ENCODE measurements at places on chromosomes 11 and 22.

DNA sequence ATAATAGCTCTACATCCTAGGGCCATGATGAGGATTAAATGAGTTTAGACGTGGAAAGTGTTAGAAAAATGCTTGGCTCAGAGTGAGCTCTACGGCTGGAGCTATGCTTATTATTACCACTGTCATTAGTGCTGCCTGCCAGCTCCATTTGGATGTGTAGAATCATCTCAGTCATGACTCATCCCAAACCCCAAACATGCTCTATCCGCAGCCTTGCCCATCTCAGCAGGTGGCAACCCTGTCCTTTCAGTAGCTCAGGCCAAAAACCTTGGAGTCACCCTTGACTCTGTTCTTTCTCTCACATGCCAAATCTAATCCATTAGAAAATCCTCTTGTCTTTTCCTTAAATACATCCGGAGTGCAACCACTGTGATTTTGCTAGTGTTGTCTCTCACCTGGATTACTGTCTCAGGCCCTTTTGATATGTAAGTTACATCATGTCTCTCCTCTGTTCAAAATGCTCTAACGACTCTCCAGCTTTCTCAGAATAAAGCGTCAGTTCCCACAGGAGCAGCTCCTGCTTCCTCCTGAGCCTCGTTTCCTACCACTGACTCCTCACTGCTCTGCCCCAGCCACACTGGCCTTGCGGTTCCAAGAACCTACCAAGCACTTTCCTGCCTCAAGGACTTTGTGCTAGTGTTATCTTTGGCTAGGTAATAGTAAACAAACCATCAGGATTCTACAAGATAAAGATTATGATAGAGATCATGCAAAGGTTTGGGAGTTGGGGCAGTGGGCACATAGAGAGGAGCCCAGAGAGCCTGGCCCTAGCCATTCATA lies 10.5 kb upstream of the CHRM1 start:
- DNase-seq, result no peak

DNA sequence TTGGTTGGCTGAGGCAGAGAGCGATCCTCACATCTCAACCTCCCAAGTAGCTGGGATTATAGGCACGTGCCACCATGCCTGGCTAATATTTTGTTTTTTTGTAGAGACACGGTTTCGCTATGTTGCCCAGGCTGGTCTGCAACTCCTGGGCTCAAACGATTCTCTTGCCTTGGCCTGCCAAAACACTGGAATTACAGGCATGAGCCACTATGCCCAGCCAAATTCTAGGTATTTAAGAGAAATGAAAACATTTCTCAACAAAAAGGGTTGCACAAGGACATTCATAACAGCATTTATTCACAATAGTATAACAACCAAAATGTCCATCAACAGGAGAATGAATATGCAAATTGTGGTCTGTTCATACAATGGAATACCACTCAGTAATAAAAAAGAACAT lies 31.7 kb upstream of the RBX1 start:
- DNase-seq, result no peak

GRCh38 chr11:109972939-109973338 lies 120.3 kb upstream of the ZC3H12C start:
- no peak for DNase-seq

- no peak for DNase-seq
These were observed 31.3 kb downstream of the SIK3 start for GRCh38 chr11:117066959-117067358.

DNA sequence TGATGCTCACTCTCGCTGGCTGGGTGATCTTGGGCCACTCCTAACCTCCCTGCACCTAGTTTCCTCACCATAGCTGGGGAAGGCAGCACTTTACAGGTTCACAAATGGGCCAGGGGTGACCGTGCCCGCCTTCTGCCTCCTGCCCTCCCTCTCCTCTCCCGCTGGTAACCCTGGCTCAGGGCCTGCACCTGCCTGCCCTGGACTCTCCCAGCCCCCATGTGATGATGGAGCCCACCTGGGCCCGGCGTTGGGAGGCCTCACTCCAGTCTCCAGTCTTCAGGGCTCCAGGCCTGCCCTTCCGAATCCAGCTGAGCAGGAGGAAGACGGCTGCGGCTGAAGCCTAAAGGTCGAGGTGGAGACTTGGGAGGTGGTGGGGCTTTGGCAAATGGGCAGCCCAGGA lies 152.9 kb downstream of the CACNA1I start:
- DNase-seq, result no peak

GRCh38 chr22:44642096-44642644 lies 59.8 kb upstream of the PRR5 start:
- no peak for DNase-seq

- no peak for DNase-seq
These were observed 17.6 kb downstream of the ALG12 start for GRCh38 chr22:49900441-49901230.

DNA sequence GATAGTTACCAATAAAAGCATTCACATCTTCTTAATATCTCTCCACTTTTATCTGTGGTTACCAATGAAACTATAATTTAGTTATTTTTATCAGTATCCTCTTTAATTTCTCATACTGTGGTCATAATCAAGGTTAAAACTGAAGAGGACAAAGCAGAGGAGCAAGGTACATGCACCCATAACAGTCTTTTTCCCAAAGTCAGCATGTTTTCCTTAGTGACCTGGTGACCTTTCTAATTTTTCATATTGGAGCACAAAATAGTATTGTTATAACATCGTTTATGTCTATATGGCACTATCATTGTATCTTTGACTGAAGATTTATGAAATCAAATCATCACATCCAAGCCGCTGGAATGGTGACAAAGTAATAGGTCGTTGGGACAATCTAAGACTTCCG lies 51.5 kb upstream of the CHORDC1 start:
- no peak for DNase-seq

DNA sequence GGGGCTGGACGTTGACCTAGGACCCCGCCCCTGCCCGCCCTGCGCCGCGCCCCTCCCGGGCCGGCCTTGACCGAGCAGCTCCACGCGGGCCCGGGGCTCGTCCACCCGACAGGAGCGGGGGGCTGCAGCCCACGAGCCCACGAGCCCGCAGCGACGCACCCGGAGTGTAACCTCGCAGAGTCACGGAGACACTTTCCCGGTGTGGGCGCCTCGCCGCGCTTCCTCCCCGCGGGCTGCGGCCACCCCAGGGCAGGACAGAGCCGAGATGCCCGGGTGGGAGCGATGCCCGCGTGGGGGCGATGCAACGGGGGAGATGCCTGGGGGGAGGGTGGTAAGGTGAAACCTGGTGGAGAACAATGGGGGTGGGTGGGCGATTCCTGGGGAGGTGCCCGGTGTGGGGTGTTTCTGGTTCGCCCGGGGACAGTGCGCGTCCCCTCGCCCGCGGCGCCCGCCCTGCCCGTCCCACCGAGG lies 4.9 kb upstream of the ZBED4 start:
- no peak for DNase-seq

- DNase-seq, result no peak
These were observed 29.8 kb downstream of the BID start for GRCh38 chr22:17744430-17744829.

DNA sequence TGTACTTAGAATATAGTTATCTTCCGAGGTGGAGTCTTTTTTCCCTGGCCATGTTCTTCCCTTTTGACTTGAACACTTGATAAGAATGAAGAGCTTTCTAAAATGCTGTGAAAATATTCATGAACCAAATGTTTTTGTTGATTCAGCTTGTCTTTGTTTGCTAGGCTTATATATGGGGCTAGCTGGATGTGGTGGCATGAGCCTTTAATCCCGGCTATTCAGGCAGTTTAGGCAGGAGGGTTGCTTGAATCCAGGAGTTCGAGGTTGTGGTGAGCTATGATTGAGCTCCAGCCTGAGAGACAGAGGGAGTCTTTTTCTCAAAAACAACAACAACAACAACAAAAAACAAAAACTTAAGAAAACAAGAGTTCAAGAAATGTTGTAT lies 23.1 kb downstream of the CBL start:
- no peak for DNase-seq

GRCh38 chr22:29450222-29450621 lies 11.8 kb downstream of the RFPL1 start:
- DNase-seq, result no peak

GRCh38 chr11:77175021-77175842 lies 47.2 kb downstream of the MYO7A start:
- no peak for DNase-seq

Data from stimulated activated CD4-positive, alpha-beta T cell treated with anti-CD3 and anti-CD28 coated beads, Interleukin-1b, Interleukin-23, amount 100 ng/mL, for 48 hours (primary cell).